Mesothelial cell of epicardium (in vitro differentiated cells): ENCODE measurements at places on chromosomes 13 and 19. TPM values are rescaled to one million over a fixed set of nuclear protein-coding genes. Genes with fewer than 3 reads are reported as not detected.

GRCh38 chr13:40617801-40618356, 48.6 kb downstream of the FOXO1 start:
- H3K4me1 ChIP-seq, result peaks cover 54% of the 10 kb centered on the region
- H3K27me3 ChIP-seq, result no peaks in the 10 kb centered on the region
- peaks cover 1% of the 10 kb centered on the region for H3K36me3 ChIP-seq

- H3K4me3 ChIP-seq, result no peak overlapping the region
- peaks cover 28% of the 10 kb centered on the region for H3K4me1 ChIP-seq
- H3K36me3 ChIP-seq, result no peaks in the 10 kb centered on the region
- DNase-seq, result no peak
- no peak overlapping the region for H3K27ac ChIP-seq
Measured at GRCh38 chr13:33934343-33934742, 116.4 kb downstream of the RFC3 start.

GRCh38 chr13:18946738-18947137, 234.9 kb downstream of the TUBA3C start:
- H3K4me3 ChIP-seq, result no peak overlapping the region
- no peak overlapping the region for H3K27ac ChIP-seq
- DNase-seq, result no peak
- H3K36me3 ChIP-seq, result peaks cover 4% of the 10 kb centered on the region
- H3K4me1 ChIP-seq, result no peaks in the 10 kb centered on the region
- no peaks in the 10 kb centered on the region for H3K27me3 ChIP-seq

DNA sequence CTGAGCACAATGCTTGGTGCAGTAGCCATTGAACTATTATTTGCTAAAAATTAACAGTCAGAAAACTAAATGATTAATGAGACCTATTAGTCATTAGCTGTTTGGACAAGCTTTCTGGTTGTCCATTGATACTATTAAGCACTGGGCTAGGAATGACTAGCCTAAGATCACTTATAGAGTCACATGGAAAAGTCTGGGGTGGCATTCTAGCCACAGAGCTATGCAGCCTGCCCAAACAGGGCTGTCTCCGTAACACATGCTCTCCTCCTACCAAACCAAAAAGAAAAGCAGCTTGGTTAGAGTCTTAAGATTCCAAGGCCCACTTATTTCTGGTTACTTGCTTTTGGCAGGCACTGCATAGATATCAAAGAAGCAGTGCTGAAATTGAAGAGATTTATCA, 193.5 kb upstream of the NBEA start:
- H3K36me3 ChIP-seq, result peaks cover 2% of the 10 kb centered on the region
- H3K4me1 ChIP-seq, result peaks cover 50% of the 10 kb centered on the region
- DNase-seq, result no peak
- H3K4me3 ChIP-seq, result no peak overlapping the region

DNA sequence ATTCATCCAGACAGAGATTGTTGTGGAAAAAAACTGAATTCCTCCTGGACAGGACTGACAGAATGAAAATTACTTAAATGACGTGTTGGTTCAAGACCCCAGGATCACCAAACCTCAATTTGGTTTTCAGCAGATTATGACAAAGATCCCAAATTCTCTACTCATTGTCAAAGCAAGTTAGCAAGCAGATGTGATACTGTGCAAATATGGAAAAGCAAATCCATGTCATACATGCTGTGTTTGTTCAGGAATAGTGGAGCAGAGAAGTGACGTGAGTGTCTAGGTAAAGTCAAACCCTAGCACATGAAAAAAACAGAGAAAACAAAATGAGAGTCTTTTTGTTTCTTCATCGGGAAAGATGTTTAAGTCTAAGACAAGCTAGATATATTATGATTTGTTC, 169.2 kb upstream of the NBEA start:
- no peaks in the 10 kb centered on the region for H3K27me3 ChIP-seq
- H3K4me3 ChIP-seq, result no peak overlapping the region
- no peaks in the 10 kb centered on the region for H3K36me3 ChIP-seq
- H3K4me1 ChIP-seq, result peaks cover 12% of the 10 kb centered on the region
- DNase-seq, result no peak

DNA sequence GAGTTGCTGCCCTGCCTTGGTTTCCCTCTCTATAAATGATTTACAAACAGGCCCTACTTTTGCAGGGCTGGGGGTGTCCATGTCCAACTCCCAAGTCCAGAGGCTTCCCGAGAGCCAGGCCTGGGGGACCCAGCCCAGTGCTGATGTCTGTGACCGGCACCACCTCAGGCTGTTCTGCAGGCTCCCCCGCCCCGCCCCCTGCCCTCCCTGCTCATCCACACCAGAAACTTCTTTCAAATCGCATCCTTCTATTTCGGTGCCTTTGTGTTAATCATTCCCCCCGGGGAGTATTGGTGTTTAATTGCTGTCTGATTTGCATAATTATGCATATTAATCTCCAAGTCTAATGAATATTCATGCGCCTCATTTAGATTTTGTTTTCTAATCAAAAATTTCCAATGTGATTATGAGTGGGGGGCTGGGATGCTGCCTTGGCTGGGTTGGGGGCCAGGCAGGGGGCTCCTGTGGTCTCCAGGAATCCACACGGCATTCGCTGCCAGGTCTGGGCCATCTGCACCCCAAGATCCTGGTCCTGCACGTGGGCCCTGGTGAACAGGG, 19.1 kb downstream of the TCF3 start:
- no peaks in the 10 kb centered on the region for H3K27me3 ChIP-seq
- H3K36me3 ChIP-seq, result peaks cover 19% of the 10 kb centered on the region
- H3K27ac ChIP-seq, result no peak overlapping the region
- H3K4me3 ChIP-seq, result no peak overlapping the region
- no peak for DNase-seq

ALKBH6 gene
- total RNA-seq, result 26.3 to 28.9 TPM (median 28.7 TPM) in 3 replicates
